ENCODE measurements at places on chromosomes 16 and 17. TPM values are rescaled to one million over a fixed set of nuclear protein-coding genes. Genes with fewer than 3 reads are reported as not detected.

DNA sequence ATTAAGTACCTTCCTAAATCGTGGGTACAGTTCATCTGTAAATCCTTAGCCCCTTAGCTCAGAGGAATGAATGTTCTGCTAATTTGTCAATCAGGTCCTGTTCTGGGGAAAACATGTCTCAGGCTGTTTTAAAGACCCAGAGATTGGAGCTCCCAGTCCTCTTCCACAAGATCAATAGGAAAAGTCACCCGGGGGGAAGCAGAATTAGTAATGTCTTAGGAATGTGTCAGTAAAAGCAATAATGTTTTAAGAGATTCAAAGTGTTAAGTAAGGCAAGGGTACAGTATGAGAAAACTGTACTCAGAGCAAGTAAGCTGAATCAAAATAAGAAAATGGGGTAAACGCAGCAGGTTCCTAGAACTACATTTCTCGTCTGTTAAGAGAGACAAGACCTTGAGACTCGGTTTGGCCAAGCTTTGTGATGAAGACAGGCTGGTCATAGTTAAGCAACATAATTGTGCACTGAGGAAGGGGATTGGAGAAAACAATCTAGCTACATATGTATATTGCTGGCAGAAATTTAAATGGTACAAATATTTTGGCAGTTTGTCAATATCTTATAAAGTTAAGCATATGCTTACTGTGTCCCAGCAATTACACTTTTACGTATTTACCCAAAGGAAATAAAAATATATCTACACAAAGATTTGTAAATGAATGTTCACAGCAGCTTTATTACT is 192.9 kb upstream of the C17orf78 start:
- peak; percentile 26 for DNase-seq

DNA sequence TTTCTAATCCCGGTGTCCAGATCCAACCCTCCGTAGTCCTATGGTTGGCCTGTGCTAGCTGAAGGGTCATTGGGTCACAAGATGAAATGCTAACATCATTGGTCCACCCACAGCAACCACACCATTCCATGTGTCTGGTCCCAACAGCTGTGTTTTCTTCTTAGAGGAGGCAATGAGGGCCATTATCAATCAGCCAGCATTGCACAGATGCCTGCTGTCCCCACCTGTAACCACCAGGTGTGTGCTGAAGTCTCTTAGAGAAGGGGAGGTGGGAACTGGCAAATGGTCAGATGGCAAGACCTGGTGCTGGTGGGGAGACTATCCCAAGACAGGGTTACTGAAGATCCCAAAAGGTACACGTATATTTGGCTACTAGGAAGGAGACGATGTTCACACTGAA is 37.4 kb downstream of the HIC1 start:
- no peak for DNase-seq

DNA sequence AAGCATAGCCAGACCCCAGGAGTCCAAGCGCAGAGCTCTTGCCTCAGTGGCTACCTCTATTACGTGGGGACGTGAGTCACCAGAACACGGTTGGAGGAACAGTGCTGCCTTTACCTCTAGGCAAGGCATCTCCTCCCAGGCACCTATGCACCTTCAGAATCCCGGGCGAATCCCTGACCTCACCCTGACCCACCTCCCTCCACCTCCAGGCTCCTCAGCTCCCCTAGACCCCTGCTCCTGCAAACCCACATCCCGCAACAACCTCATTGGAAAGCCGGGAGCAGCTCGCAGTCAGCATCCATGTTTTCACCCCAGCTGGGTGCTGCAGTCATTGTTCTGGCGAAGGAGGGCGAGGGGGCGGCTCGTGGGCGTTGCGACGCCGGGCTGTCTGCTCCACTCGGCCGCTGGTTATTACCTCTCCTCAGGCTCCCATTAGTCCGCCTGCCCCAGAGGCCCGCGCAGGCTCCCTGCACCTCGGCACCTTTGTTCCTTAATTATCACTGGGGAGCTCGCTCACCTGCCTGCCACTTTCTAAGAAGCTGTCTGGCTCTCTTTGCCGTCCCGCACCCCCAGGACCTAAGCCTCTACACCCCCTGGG is 24.6 kb upstream of the DLX4 start:
- no peak for DNase-seq

DNA sequence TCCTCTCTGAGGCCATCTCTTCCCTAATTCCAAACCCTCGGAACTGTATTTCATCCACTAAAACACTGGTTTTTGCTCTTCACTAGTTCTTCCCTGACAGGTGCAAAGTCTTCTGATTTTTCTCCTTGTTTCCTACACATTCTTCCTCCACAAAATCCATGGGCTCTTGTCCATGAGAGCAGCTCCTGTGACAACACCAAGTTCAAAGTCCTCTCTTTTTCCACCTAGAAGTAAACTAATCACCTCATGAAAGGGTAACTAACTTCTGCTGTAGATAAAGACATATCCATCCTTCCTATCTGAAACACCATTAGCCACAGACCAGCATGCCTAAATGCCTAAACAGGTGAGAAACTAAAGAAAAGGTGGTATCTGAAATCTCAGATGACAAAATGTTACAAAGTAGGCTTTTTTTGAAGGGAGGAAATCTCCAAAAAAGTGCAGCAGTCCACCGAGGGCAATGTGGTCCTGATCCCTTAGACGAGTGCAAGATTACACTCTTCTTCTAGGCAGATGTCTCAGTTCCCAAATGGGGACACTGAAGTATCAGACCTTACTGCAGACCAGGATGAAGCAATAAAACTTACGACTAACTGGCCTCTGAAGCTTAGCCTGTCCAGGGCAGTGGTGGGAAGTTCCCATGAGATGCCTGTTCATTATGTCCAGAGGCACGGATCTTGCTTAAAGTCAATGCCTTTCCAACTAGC is 2.8 kb downstream of the PIP4K2B start:
- no peak for DNase-seq

- DNase-seq, result no peak
Measured at GRCh38 chr17:750431-751037, 1.5 kb downstream of the GEMIN4 start.

The CRHR1 gene
- 3.9 TPM for total RNA-seq

GRCh38 chr17:64707050-64707591 is 45.0 kb upstream of the SMURF2 start:
- DNase-seq, result peak; percentile 92

DNA sequence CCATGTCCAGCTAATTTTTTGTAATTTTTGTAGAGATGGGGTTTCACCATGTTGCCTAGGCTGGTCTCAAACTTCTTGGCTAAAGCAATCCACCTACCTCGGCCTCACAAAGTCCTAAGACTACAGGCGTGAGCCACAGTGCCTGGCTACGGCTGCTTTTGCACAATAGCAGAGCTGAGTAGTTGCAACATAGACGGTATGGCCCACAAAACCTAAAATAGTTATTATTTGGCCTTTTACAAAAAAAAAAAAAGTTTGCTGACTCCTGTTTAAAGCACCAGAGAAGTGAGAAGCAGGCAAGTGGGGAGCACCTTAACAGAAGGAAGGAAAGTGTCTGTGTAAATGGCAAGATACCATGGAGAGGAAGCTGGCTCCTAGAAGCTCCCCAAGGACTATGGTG is 5.3 kb upstream of the HSF5 start:
- DNase-seq, result no peak

DNA sequence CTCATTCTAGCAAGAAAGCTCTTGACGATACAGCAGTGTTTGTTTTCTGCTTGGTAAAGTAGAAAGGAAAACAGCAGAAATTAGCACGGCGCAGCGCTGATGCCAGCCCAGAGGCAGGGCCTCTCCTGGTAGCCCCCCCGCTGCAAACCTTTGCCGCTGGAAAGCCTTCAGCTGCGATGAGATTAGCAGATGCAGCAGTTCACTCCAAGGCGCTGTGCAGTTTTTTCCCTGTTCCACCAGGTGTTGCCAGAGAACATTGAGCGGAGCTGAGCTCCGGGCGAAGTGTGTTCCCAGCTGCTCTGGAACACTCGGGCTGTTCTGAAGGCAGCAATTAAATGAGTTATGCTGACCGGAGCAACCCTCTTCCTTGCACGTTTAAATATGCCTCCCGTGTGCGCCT is 72.5 kb downstream of the RBFOX1 start:
- DNase-seq, result peak; percentile 81

DNA sequence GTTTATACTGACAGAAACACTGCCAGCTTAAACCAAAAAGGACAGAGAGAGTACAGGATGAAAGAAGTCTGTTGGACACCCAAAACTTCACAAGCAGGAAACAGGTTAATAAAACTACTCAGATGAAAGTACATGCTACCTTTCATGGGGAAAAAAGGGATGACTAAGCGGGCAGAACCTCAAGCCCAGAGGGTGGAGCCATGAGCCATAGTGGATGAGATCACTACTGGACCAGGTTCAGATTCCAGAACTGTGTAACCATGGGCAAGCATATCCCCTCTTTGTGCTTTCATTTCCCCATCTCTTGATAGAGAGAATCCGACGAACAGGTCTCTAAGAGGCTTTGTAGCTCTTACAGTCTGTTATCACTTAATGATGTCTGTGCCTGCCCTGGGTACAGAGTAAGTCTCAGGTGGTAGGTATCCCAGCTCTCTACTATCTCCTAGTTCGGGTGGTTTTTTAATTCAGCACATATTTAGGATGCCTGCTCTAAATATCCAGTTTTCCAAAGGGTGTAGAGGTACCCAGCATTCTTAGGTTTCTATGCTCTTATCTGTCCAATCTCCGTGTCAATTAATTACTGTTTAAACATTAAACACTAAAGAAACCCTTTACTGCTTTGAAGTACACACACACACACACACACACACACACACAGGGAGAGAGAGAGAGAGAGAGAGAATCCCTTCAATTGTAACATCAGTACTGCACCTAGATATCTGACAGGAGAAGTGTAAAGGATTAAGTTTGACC is 206.7 kb downstream of the ZNF423 start:
- no peak for DNase-seq

GRCh38 chr17:19000531-19001325 is 3.8 kb downstream of the FAM83G start:
- DNase-seq, result peak; percentile 50

DNA sequence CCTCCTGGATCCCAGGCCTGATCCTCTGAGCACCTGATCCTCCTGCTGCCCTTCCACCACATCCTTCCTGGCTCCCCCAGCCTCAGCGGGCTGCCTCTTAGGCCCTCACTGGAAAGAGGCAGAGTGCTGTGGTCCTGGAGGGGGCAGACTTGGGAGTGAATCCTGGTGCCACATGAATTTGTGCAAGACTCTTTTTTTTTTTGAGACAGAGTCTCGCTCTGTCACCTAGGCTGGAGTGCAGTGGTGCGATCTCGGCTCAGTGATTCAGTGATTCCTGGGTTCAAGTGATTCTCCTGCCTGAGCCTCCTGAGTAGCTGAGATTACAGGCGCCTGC is 3.1 kb downstream of the GHDC start:
- no peak for DNase-seq

DNA sequence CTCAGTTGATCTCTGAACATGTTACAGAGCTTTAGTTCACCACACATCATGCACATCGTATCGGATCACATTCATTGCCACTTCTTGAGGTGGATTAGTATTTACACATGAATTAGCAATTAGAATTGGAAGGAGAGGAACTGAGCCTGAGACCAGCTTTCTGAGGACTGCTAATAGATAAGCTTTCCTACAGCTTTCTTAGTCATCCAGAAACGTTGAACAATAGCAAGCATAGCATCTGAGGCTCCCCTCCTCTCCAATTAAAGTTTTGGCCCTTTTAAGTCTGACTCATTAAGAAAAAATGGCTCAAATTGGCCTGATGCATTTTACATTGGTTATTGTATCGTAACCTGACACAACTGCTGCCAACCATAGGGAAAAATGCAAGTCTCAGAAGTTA is 1130.4 kb downstream of the CDH8 start:
- no peak for DNase-seq

- no peak for DNase-seq
Measured at GRCh38 chr17:65222214-65222738, 85.1 kb downstream of the RGS9 start.

GRCh38 chr16:1984347-1985225 is 593 bp downstream of the GFER start:
- no peak for DNase-seq

The GDPD1 gene
- total RNA-seq, result not detected

DNA sequence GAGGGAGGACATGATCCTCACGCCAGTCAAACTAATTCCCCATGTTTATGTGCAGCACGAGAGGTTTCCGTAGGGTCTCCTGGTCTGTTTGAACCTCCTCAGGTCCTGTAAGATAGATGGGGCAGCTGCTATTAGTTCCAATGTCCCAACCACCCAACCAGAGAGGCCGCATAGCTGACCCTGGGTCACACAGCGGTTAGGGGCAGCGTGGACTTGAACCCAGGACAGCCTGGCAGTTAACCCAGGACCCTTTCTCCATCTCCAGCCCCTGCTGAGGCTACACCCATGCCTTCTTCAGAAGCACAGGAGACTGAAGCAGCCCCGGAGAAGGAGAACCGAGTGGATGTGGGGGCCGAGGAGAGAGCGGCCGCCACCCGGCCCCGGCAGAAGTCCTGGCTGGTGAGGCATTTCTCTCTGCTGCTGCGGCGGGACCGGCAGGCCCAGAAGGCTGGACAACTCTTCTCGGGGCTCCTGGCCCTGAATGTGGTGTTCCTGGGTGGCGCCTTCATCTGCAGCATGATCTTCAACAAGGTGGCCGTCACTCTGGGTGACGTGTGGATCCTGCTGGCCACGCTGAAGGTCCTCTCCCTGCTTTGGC is 5.5 kb downstream of the OTOP3 start:
- no peak for DNase-seq

GRCh38 chr16:80300456-80300855 is 240.3 kb upstream of the DYNLRB2 start:
- no peak for DNase-seq

The KRTAP2-1 gene
- total RNA-seq, result not detected

The CRYM gene
- total RNA-seq, result 29.4 TPM

The ADCY7 gene
- total RNA-seq, result 29.4 TPM

The METTL22 gene
- total RNA-seq, result 19.7 TPM

DNA sequence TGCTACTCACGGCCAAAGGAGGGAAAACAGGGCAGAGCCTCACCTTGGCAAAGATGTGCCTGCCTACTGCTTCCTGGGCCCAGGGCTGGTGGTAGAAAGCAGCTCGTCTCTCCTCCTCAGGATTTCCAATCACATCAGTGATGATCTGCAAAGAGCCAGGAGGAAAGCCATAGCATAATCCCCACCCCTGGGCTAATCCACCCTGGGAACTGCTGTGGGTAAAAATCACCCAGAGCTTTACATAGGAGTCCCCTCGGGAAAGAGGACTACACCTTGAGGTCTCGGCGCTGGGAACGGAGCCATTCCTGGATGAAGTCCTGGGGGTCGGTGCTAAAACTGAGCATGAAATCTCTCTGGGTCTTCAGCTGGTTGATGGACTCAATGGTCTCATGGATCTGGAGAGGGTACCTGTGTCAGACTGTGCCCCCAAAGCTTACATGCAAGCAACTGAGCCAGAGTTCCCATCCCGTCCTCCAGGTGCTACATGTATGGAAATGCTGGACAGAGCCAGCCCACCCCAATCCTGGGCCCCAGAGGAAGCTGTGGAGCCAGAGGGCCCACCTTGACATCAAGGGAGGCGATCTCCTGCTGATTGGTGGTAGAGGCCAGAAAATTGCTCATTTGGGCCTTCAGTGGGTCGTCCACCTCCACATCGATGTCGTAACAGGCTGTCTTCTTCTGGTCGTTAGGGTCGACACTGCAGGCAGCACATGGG is 5.7 kb upstream of the FTSJ3 start:
- DNase-seq, result no peak

DNA sequence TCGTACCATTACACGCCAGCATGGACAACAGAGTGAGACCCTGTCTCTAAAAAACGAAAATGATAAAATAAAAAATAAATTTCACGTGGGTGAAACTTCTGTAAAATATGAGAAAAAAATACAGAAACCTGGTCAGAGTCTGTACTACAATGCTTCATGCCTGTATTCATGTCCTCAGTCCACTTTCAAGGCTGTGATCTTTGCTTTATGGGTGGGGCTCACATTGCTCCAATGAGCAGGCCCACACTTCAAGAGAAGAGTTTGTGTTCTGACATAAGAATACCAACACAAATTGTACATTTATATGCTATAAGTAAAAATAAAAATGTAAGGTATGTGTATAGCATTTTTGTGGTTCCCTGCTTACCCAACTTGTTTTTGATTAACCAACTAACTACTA is 32.2 kb upstream of the ABCA3 start:
- no peak for DNase-seq

Data from umbilical cord (tissue), 2 donors.